Activated T-helper 2 cell treated with anti-CD3 and anti-CD28 coated beads, Interferon-gamma antibody, Interleukin-2, Interleukin-4, amounts not matched to agents 10 μg/mL and 5 μg/mL and 100 μg/mL, durations not matched to agents 14 hours and 24 hours and 36 hours (primary cell): ENCODE measurements at places on chromosomes 4 and X. TPM values are rescaled to one million over a fixed set of nuclear protein-coding genes. Genes with fewer than 3 reads are reported as not detected.

KLB gene
- total RNA-seq: not detected in 2 replicates

MAGEB17 gene
- total RNA-seq: not detected in 2 replicates

CT83 gene
- not detected in 2 replicates for total RNA-seq

PDZD4 gene
- total RNA-seq: 0.23 and 0.91 TPM in 2 replicates

MAB21L2 gene
- total RNA-seq: not detected in 2 replicates

ABCG2 gene
- 0.48 and 0.89 TPM in 2 replicates for total RNA-seq

FRMD7 gene
- not detected in 2 replicates for total RNA-seq

CETN2 gene
- total RNA-seq: 9.9 and 11.3 TPM in 2 replicates

SULT1E1 gene
- not detected in 2 replicates for total RNA-seq

FATE1 gene
- not detected in 2 replicates for total RNA-seq

TCEAL3 gene
- total RNA-seq: 0.78 and 0.87 TPM in 2 replicates

GATA1 gene
- not detected in 2 replicates for total RNA-seq

CLDN34 gene
- total RNA-seq: not detected in 2 replicates

TMEM33 gene
- 76.7 and 84.0 TPM in 2 replicates for total RNA-seq

GRCh38 chr4:128468123-128468989, 180.7 kb upstream of the PGRMC2 start:
- DNase-seq: no peak

DNA sequence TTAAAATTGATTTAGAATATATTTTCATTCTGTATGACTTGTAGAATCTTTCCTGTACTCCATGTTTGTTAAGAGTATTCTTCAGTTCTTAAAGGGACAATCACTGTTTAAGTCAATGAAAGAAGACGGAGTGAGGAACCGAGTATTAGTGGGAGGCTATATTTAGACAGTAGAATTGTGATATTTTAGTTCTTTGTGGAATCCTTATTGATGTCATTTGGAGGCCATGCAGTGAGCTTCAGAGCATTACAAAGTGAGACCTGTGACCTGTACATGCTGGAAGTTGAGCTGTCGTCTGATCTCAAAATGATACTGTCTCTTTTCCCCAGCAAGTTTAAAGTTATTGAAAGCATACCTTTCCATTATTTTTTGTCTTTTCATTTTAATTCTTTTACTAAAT, 394.7 kb downstream of the GALNTL6 start:
- DNase-seq: no peak

DNA sequence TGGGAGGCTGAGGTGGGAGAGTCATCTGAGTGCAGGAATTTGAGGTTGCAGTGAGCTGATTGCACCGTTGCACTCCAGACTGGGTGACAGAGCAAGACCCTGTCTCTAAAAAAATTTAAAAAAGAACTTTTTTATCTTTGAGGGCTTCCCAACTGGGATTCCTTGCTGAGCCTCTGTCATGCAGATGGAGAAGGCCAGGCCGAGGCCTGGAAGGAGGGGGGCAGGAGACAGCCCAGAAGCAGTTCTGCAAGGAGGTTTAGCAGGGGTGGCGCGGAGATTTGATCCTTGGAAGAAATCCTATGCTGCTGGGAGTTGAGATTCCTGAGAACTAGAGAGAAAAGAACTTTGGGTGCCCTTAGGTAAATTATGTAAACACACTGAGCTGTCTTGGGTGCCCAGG, 2.5 kb upstream of the ARSD start:
- no peak for DNase-seq

DNA sequence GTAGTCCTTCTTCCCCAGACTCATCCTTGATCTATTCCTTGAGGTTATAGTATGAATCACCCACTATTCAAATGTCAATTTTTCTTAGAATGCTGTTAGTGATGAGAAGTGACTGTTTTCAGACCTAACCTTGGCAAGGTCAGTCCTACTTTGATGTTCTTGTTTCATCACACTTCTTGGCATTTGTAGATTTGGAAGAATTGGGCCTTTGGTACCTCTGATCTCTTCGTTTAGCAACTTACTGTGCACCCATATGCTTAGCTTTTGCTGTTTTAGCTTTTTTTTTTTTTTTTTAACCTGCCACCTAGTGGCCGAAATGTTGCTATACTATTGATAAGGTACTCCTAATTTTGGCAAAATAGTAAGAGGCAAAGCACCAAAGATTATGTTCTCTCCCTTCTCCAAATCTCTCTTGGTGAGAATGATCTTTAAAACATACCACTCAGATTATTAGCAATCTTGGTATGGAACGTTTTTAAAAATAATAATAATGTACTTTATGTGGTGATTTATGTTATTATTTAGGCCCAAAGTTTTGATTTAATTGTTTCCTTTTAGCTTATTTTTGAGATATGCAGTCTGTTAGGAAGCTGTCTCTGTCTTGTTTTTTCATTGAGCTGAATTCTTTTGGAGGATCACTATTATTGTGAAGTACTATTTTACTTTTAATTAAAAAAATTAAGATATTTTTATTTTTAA, 16.6 kb downstream of the DCK start:
- DNase-seq: no peak

DNA sequence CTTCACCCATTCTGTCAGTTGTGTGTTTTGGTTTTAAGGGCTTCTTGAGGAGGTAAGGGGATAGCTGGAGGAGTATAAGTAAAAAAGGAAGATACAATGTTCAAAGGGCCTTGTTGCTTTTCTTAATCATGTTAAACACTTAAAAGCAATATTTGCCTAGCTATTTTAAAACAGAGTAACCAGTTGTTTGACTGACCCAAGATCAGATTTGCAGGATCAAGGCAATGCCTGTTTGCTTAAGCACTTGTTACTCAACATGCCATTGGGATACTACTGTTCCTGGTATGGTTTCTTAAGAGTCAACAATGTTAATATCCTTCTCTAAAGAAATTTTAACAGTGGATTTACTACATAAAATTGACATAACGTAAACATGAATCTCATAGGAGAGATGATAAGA, 2.6 kb downstream of the DCLK2 start:
- no peak for DNase-seq

DNA sequence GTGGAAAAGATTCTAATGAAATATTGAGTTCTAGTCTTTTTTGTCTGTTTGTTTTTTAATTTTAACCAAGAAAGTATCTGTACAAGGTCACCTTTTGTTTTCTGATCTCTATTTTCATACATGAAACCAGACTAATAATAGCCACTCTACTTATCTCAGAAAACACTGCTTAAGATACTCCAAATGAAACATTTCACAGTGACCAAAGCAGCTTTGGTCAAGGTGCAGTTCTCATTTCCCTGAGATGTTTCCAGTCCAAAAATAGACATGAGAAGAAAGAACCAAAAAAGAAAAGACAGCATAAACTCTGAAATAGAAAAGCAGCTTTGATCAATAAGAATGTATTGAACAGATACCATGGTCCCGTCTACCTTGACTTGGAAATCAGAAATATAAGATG, 782.8 kb downstream of the RAB28 start:
- DNase-seq: no peak

DNA sequence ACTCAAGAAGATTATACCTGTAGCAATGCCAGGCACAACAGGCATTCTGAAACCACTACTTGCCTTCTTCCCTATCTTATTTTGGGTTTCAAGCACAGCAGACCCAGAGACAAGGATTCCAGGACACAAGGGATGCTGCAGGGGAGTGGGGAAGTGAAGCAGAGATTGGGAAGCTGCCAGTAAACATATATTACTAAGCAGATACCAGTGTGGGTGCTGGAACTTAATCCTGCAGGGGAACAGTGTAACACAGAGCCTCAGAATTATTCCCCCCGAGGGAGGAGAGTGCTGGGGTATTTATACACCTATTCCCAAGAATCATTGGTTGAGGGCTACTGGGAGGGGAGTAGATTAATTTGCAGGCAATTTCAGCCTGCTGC, 33.3 kb upstream of the MAML3 start:
- DNase-seq: no peak

DNA sequence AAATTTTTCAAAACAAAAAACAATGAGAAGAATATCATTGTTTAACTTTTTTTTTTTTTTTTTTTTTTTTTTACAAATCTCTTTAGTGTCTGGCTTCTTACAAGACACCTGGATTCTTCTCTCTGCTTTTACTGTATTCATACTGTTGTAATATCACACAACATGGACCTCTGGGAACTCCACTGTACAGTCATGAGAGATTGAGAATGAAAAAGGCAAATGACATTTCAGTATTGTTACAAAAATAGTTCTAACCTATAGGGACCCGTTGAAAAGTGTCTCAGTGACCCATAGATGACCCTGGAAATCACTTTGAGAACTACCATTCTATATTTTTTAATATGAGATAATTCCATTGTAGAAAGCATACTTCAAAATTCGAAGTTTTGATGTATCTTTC, 124.4 kb downstream of the SLIT2 start:
- no peak for DNase-seq

GRCh38 chr4:66073961-66074360, 403.7 kb upstream of the EPHA5 start:
- DNase-seq: no peak

DNA sequence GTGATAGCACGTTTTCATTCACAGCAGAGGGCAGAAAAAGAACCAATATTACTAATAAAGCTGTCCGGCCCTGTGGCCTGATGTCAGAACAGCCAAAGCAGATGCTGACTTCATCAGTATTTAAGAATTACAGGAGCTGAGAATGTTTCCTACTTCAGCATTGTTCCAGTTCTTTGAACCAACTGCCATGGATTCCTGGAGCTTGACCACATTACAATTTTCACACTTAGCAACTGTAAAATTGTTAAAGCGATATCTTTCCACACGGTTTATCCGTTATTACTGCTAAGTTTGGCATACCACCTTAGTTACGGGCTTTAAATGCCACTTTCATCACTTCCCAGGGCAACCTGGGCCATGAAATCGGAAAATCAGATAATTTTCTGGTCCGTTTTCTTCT, 118.2 kb downstream of the EPHA5 start:
- no peak for DNase-seq

DNA sequence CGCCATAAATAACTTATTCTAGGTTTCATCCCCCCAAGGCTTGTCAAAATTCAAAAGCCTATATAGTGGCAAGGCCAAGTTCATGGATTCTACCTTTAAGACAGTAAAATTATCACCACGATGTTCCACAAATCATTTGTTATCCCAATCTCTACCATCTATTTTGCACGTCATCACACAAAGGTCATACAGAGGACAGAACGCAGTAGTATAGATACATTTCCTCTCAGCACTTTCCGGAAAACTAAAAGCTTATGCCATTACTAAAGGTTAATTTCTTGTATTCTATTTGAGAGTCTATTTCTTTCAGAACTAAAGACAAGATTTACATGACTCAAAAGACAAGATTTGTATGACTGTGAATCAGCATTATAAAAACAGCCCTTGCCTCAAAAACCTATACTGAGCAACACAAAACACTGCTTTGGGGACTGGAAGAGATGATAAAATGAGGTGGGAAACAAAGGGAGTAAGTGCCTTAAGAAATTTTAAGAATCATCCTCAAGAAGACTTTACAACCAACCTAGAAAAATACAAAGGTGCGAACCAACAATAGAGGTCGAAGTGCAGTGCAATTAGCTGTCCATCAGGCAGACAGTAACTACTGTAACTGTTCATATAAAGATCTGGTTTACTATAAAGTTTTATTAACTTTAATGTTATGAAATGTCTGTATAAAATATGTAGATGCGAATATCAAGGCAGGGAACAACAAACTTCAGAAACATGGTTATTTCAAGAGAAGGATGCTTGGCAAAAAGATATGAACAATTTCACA, 7.6 kb downstream of the UBE2D3 start:
- no peak for DNase-seq

- DNase-seq: no peak
Observed at GRCh38 chr4:4659871-4660651, 118.2 kb upstream of the STX18 start.
